GDM1 (cell line): ENCODE measurements at places on chromosomes 12 and 14.
A peak's percentile ranks its signal among the peaks of the same experiment; 100 is the strongest.

DNA sequence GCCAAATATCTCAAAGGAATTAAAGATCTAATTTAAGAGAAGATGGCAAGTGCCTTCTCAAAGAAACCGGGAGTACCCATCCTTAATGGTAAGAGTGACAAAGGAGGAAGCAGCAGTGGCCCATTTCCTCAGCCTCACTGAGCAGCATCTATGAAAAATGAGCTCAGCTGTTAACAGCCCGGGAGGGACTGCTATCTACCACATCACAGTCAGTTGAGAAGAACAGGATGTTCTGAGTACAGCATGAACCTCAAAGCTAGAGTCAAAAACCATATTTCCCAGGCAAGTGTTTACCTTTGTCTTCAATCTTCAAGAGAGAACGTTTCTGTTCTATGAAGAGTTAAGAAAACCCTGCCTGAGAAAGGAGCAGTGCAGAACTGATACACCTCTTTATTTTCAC, 115.0 kb downstream of the BTG1 start:
- DNase-seq: peak; percentile 20

DNA sequence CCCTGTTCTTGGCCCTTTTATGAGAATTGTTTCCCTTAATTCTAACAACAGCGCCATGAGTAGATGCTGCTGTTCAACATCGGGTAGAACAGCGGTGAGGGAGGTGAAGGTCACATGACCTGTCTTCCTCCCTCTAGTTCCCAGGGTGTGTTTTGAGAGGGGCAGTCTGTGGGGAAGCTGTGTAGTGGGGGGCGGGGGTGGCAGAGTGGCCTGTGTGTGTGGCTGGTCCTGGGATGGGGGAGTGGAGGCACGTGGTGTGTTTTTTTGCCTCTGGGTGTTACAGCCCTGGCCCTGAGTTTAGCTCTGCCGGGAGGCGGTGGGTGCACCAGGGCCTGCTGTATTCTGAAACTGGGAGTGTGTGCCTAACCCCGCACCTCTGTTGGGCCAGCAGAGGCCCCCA, 202.7 kb downstream of the TSPAN9 start:
- no peak for DNase-seq

GRCh38 chr14:96509457-96510090, 7.4 kb downstream of the PAPOLA start:
- DNase-seq: no peak

- no peak for DNase-seq
These were observed 3.3 kb upstream of the ING4 start for GRCh38 chr12:6666211-6666610.

GRCh38 chr14:92247341-92247740, 75.6 kb upstream of the SLC24A4 start:
- no peak for DNase-seq

DNA sequence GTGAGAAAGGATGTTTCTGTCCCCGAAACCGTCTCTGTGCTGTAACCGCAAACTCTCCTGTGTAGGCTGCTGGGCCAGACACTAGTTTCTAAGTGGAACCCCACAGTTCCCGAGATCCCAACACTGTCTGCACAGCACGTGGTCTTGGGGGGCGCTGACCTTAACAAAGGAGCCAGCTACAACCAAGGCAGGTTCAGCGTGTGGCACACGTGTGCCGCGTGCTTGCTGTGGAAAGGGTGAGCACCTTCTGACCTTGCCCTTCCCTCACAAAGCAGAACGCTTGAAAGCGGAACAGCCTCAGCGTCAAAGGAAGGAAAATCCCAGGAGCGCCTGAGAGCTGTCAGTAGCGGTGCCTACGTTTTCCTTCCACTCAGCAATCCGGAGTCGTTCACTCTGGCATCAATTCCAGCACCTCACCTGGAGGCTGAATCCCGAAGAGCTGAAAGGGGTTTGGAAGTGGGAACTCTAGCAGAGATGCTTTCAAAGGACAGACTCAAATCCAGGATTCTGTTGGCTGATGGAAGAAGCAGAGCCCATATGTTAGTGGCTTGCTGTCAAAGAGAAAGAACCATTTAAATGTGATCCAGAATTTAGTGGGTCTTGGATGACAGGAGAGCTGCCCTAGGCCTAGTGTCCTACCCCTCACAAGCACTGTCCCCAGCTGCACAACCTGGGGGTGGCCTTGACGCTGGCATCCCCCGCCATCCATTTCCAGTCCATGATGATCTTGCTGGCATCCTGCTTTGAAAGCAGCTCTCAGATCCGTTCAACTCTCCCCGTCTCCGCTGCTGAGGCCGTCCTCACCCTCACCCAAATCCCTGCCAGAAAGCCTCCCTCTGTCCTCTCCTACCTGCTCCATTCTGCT, 27.1 kb downstream of the CCDC92 start:
- DNase-seq: no peak
